SK-MEL-5 (cell line): ENCODE measurements at places on chromosomes 2 and 18.

- DNase-seq: peak; percentile 33
Measured at GRCh38 chr18:76679259-76679658, 143.1 kb upstream of the ZNF236 start.

DNA sequence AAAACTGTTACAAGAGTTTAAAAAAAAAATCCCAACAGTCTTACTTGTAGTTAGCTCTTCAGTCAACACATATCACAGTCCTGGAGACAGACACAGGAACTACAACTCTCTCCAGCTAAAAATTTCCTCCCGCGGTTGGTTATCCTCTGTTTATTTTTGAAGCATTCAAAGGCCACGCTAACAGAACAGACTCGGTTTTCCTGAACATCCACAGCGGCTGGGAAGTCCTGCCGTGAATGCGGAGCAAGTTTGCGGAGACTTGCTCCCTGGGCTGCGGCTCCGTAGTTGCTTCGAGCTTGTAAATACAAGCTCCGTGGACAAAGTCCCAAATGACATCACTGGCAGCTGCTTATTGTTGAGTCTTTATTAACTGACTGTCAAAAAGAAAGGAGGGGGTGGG lies at the start of gene NCKAP5:
TSS of gene NCKAP5 (minus strand) at position 292 of the 400 bp plus-strand sequence. CDS start 50,937 bp downstream, outside the sequence.
- no peak for DNase-seq

DNA sequence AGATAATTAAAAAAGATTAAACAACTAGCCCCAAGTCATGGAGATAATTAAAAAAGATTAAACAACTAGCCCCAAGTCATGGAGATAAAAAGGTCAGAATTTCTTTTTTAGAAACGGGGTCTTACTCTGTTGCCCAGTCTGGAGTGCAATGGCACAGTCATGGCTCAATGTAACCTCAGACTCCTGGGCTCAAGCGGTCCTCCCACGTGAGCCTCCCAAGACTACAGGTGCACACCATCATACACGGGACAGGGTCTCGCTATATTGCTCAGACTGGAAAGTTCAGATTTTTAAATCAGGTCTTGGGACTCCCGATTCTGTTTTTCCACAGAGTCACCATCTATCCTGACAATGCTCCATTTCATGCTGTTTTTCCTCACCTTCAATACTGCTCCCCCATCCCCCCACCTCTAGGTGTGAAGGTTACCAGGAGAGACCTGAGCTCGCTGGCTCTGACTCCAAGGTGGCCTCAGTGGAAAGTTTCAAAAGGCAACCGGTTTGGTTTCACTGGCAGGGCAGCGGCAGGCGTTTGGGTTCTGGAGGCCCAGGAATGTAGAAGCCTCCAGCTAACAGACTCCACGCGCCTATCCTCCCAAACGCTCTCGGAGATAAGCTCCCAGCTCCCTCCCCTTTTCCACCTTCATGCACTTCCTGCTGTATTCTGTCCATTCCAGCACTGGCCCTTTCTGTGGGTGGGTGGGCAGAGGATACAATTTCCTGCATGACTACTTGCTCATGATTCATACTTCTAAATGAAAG lies 2.9 kb upstream of the SEMA4C start:
- no peak for DNase-seq

GRCh38 chr2:44902217-44903137 lies 39.0 kb upstream of the SIX3 start:
- no peak for DNase-seq

DNA sequence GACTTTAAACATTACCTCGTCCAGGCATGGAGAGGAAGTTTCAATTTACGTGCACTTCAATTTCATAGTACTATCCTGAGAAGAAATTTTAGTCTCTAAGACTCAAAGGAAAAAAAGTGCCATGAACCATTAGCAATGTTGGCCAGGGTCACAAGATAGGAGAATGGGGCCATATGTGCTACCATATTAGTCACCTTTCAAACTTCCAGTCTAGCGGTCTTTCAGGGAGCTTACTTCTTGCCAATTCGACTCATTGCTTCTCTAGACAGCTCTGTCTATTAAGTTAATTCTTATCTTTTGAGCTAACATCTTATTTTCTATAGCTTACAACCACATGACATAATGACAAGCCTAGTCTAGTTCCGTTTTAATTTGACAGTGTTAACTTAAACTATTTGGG lies 129.1 kb downstream of the ANKRD44 start:
- no peak for DNase-seq

- DNase-seq: no peak
Measured at GRCh38 chr18:69432847-69433246, 32.2 kb downstream of the DOK6 start.
